ENCODE measurements at places on chromosomes 1 and 21. TPM values are rescaled to one million over a fixed set of nuclear protein-coding genes. Genes with fewer than 3 reads are reported as not detected.

ZP4 gene
- not detected for total RNA-seq

HTR1D gene
- 0.32 TPM for total RNA-seq

EDN2 gene
- total RNA-seq = not detected

PDC gene
- total RNA-seq = not detected

ROR1 gene
- 12.7 TPM for total RNA-seq

S100A12 gene
- total RNA-seq = not detected

AGRN gene
- total RNA-seq = 70.7 TPM

All from epithelial cell of umbilical artery (primary cell).